Keratinocyte (primary cell): ENCODE measurements at places on chromosomes 1 and 21.

DNA sequence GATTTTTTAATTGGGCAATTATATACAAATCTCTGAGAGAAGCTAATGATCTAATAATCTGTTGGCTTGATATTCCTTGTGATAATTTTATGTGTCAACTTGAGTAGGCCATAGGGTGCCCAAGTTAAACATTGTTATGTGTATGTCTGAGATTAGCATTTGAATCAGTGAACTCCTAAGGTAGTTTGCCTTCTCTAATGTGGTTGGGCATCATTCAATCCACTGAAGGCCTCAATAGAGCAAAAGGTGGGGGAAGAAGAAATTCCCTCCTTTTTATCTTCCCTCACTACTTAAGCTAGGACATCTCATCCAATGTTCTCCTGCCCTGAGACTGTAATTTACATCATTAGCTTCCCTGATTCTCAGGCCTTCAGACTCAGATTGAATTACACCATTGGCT lies 394.5 kb downstream of the LMO4 start:
- DNase-seq, result no peak

GRCh38 chr1:174051956-174052355 lies 29.8 kb upstream of the RC3H1 start:
- DNase-seq, result no peak

DNA sequence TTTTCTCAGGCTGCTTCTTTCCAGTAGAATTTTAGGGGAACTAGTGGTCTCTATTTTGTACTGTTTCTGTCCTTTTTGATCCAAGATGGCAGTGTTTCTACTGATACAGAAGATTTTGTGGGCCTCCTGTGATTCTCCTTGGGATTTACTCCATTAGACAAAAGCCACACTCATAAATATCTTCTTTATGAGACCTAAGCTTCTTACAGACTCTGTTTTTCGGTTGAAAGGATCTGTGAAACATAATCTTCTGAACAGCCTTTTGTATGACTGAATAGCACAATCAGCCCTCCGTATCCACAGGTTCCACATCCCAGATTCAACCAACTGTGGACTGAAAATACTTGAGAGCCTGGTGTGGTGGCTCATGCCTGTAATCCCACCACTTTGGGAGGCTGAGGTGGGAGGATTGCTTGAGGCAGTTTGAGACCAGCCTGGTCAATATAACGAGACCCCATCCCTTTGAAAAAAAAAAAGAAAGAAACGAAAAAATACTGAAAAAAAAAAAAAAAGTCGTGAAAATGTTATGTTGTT lies 10.8 kb upstream of the PSMD4 start:
- no peak for DNase-seq

DNA sequence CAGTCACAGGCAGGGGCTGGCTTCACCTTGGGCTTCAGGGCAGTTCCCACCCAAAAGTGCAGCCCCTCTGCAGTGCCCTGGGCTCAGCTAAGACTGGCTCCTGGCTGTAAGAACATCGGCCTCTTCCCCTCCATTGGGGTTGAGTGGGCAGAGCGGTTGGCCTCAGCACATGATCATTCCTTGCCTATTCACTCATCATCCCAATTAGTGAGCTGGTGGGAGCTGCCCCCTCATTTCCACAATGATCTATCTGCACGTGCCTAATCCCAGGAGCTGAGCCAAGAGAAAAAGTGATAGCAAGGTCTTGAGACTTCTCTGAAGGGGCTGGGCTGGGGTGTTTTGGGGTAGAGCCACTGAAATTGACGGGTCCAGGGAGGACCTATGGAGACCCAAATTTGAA lies 133.6 kb downstream of the SYF2 start:
- DNase-seq, result no peak

DNA sequence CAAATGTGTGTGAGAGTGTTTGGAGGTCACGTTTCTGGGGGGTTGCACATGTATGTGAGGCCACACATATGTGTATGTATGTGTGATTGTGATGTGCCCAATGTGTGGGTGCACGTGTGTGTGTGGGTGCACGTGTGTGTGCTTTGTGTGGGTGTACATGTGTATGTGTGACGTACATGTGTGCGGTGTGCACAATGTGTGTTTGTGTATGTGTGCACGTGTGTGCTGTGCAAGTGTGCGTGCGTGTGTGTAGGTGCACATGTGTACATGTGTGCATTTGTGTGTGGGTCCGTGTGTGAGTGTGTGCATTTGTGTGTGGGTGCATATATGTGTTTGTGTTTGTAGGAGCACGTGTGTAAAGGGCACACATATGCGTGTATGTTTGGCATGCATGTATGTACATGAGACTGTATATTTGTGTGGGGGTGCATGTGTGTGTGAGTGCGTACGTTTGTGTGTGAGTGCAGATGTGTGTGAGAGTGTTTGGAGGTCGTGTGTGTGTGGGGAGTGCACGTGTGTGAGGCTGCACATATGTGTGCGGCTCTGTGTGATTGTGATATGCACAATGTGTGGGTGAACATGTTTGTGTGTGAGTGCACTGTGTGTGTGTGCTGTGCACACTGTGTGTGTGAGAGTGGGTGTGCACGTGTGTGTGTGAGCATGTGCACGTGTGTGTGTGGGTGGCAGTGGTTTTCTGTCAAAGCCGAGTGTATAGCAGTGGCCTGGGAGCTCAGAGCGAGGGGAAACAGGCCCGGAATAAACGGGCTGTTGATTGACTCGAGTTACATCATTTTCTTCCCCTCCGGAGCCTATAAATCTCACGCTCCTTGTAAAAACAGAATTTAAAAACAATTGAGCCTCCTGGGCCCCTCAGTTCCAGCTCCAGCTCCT lies 132.7 kb upstream of the ARHGEF16 start:
- no peak for DNase-seq

GRCh38 chr1:54219688-54220003 lies 19.7 kb downstream of the MRPL37 start:
- no peak for DNase-seq

DNA sequence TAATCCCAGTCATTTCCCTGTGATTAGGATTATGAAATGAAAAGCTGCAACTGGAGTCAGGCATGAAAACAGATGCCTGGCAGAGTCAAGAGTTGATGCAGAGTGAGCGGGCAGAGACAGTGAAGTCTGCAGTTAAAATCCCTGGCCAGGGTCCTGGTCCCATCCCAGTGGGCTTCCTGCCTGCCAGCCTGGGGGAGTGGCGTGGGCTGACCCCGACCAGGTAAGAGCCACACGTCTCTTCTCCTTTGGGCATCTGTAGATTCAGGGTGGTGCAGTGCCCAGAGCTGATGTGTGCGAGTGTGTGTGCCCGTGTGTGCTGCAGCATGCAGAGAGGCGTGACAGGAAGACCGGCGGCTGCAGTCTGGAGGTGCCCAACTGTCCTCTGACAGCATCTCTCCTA lies 6.2 kb upstream of the KIAA1614 start:
- no peak for DNase-seq

- DNase-seq, result no peak
Observed at GRCh38 chr21:34838956-34839820, 170.4 kb downstream of the CLIC6 start.
